ENCODE measurements at places on chromosomes 2 and 18. TPM values are rescaled to one million over a fixed set of nuclear protein-coding genes. Genes with fewer than 3 reads are reported as not detected.
A peak's percentile ranks its signal among the peaks of the same experiment; 100 is the strongest.

DNA sequence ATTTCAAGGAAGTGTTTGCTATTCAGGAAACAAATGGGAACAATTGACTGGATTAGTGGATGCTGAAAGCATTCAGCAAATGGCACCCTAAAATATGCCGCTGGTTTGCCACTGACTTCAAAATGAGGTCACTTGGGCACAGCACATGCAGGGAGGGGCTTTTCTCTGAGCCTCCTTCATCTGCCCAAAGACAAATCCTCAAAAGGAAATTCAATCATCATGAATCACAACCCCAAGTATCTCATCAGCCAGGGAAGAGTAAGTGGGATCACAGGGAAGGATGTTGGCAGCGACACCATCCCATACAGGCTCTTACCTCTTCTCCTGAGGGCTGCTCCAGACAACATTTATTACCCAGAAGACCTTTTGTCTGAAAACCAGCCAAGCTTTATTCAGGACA, 14.4 kb upstream of the SP140L start:
- H3K4me1 ChIP-seq: peaks cover 4% of the 10 kb centered on the region
- H3K27ac ChIP-seq: no peak overlapping the region
- no peaks in the 10 kb centered on the region for H3K36me3 ChIP-seq
- no peak for DNase-seq

DNA sequence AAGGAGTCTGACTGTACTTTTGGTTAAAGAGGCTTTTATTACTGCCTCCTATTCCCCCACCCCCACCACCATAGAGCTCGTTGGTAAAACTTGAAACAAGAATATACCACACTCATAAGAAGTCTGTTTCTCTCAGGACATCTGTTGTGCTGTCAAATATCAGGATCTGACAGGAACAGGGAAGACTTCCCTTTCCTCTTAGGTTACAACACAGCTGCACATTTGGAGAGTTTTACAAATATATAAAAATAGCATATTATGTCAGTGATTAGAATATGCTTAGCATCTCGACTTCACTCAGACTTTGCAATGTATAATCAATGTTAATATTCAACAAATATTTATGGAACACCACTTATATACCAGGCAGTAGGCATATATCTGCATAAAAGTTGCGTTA, 439.6 kb upstream of the REG3G start:
- no peaks in the 10 kb centered on the region for H3K4me1 ChIP-seq
- H3K27ac ChIP-seq: no peak overlapping the region
- H3K4me3 ChIP-seq: no peak overlapping the region
- DNase-seq: no peak
- H3K27me3 ChIP-seq: no peaks in the 10 kb centered on the region

The IL36A gene
- not detected for total RNA-seq

DNA sequence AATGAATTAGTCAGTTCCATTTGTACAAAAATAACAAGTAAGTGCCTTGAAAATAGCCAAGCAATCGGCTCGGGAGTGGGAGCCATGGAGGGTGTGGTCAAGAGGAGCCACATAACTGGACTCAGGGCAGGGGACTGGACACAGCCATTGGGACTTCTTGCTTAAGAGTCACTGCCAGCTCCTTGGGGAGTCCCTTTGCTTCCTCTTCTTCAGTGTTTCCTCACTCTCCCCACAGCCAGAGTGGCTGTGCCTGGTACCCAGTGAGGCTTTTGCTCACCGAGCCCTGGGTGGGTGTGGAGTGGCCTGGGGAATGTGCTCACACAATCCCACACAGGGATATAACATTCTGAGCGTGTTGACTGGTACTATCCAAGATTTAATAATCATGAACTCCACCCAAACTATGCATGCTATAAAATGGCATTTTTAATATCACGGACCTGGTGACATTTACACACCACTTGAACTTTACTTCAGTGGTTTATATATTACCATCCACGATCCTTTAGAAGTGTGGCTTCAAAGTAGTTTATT, 94.6 kb downstream of the PTGR3 start:
- no peak for DNase-seq
- H3K27ac ChIP-seq: no peak overlapping the region
- no peaks in the 10 kb centered on the region for H3K36me3 ChIP-seq
- H3K4me1 ChIP-seq: no peaks in the 10 kb centered on the region
- no peak overlapping the region for H3K4me3 ChIP-seq

DNA sequence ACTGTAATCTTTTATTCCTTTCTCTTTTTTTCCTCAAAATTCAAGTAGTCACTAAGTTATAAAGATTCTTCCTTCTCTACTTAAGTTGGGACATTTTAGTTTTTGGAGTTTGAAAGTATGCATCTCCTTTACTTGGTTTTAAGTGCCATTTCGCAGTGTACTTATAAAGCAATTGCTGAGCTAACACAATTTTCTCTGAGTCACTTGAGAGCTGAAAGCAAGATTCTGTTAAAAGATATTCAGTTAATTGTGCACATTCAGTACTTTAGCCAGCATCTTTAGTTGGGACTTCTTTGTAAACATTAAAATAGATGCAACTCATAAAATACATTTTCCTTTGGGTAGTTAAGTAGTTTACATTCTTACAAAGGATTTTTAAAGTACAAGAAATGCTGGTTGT, 136.0 kb downstream of the GFPT1 start:
- H3K27me3 ChIP-seq: no peaks in the 10 kb centered on the region
- H3K4me1 ChIP-seq: no peaks in the 10 kb centered on the region
- peaks cover 20% of the 10 kb centered on the region for H3K36me3 ChIP-seq
- no peak for DNase-seq
- H3K27ac ChIP-seq: no peak overlapping the region

The IL18R1 gene
- 7.5 TPM for total RNA-seq

GRCh38 chr2:24181849-24182248, 7.0 kb downstream of the FAM228A start:
- H3K4me3 ChIP-seq: no peak overlapping the region
- H3K27ac ChIP-seq: no peak overlapping the region
- DNase-seq: no peak

DNA sequence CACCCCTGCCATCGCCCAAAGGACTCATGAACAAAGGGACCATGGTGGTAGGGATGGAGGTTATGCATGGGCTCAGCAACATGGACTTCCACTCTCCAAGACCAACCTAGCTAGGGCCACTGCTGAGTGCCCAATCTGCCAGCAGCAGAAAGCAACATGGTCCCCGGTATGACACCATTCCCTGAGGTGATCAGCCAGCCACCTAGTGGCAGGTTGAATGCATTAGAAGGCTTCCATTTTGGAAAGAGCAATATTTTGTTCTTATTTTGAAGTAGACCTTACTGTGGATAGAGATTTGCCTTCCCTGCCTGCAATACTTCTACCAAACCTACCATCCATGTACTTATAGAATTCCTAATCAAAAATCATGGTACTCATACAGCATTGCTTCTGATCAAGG, 99.8 kb downstream of the METTL4 start:
- no peaks in the 10 kb centered on the region for H3K4me1 ChIP-seq
- DNase-seq: no peak
- H3K27ac ChIP-seq: no peak overlapping the region
- no peaks in the 10 kb centered on the region for H3K36me3 ChIP-seq

GRCh38 chr2:45329045-45329677, 281.9 kb downstream of the SRBD1 start:
- no peak overlapping the region for H3K4me3 ChIP-seq
- DNase-seq: peak; percentile 38
- H3K4me1 ChIP-seq: peaks cover 4% of the 10 kb centered on the region

- H3K27ac ChIP-seq: no peak overlapping the region
- no peaks in the 10 kb centered on the region for H3K27me3 ChIP-seq
- no peak overlapping the region for H3K4me3 ChIP-seq
- no peaks in the 10 kb centered on the region for H3K4me1 ChIP-seq
- DNase-seq: no peak
- no peaks in the 10 kb centered on the region for H3K36me3 ChIP-seq
Observed at GRCh38 chr2:158412206-158412605, 44.3 kb downstream of the CCDC148 start.

DNA sequence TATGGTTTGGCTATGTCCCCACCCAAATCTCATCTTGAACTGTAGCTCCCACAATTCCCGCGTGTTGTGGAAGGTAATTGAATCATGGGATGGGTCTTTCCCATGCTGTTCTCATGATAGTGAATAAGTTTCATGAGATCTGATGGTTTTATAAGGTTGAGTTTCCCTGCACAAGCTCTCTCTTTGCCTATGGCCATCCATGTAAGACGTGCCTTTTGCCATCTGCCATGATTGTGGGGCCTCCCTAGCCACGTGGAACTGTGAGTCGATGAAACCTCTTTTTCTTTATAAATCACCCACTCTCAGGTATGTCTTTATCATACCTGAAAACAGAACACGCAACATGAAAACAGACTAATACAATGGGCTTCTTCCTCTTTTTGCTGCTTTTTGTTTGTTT, 11.2 kb upstream of the C1D start:
- no peaks in the 10 kb centered on the region for H3K4me1 ChIP-seq
- no peak overlapping the region for H3K27ac ChIP-seq
- H3K27me3 ChIP-seq: peaks cover 5% of the 10 kb centered on the region
- no peak overlapping the region for H3K4me3 ChIP-seq

DNA sequence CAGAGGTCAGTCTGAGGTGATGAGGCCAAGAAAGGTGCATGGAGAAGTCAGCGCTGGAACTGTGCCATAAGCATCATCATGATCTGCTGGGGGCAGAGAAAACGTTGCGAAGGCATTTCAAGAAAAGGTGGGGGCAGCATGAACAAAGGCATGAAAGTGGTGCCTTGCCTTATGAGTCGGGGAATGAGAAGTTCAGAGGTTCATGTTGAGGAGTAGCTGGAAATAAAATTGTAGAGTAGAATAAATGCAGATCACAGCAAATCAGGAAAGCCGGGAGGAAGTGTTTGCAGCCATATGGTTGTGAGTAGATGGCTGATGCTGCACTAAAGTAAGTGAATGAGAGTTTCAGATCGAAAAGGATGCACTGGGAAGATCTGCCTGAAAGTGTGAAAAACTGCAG, 72.1 kb upstream of the ARL5A start:
- no peaks in the 10 kb centered on the region for H3K27me3 ChIP-seq
- no peak overlapping the region for H3K4me3 ChIP-seq
- no peak overlapping the region for H3K27ac ChIP-seq
- no peaks in the 10 kb centered on the region for H3K36me3 ChIP-seq

DNA sequence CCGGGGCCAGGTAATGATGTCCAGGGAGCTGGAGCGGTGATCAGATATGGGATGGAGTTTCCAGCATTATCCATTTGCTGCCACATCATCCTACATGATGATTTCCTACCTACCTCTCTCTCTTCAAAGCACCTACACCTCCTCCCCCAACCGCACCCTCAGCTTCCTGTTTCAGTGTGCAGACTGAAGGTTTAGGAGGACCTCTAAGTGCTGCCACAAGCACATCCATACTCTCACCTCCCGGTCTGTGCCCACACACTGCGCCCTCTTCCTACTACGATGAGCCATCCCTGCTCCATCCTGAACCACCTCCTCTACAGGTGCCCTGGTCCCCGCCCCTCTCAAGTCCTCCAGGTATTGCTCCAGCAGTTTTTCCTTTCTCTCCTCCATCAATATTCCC, 123.7 kb downstream of the ALPK2 start:
- H3K27me3 ChIP-seq: no peaks in the 10 kb centered on the region
- no peak overlapping the region for H3K4me3 ChIP-seq
- H3K27ac ChIP-seq: no peak overlapping the region

- no peak overlapping the region for H3K4me3 ChIP-seq
- no peak for DNase-seq
- H3K36me3 ChIP-seq: no peaks in the 10 kb centered on the region
- H3K27me3 ChIP-seq: no peaks in the 10 kb centered on the region
- H3K4me1 ChIP-seq: no peaks in the 10 kb centered on the region
Observed at GRCh38 chr2:102591491-102592045, 27.8 kb upstream of the SLC9A2 start.

DNA sequence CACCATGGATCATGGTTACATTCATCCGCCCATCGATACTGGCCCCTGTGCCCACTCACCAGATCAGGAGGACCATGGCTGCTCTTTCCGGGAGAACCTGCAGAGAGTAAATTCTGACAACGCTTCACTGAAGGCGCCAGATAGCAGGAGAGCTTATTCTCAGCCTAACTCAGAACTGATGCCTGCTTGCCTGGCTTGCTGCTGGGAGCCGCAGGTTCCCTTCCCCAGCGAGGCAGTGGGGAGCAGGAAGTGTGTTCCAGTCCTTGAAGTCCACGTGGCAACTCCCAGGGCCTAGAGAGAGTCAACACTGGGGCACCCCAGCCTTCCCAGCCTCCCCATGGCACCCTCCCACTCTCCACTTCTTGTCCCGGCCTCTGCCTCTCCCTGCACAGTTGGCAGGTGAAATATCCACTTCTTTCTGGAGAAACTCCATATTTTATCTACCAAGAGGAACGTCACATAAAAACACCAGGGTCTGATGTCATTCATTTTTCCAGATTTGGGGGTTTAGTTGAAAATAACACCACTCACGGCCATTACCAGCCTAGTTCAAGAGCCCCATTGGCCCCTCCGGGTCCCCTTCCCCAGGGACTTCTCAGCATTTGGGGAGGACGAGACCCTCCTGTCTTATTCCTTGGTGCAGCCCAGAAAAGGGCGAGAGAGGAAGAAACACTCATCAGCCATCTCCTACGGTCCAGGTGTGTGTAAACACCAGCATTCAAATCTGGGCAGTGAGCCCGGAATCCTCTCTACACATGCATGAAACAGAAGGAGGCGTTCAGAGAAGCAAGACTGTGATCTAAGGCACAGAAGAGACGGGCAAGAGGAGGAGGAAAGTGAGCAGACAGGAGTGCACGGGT, 3.5 kb upstream of the TUBB6 start:
- H3K4me3 ChIP-seq: no peak overlapping the region
- peaks cover 22% of the 10 kb centered on the region for H3K4me1 ChIP-seq
- DNase-seq: no peak
- H3K27me3 ChIP-seq: no peaks in the 10 kb centered on the region
- H3K36me3 ChIP-seq: no peaks in the 10 kb centered on the region

DNA sequence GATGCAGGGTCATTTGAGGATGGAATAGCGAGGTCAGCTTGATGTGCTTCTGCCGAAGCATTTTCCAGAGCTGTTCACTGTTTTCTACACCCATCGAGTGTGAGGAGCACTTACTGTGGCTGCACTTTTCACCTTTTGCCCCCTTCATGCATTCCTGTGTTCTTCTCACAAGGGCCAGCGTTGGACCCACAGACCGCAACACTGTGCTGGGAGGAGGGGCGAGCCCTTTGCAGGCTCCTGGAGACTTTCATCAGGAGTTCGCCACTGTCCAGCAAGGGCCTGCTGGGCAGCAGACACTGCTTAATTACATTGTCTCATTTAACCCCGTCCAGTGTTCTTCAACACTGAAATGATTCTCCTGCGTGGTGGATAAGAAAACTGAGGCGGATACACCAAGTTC, 29.9 kb downstream of the CYP26B1 start:
- H3K36me3 ChIP-seq: no peaks in the 10 kb centered on the region
- no peak overlapping the region for H3K4me3 ChIP-seq
- no peak overlapping the region for H3K27ac ChIP-seq
- peaks cover 2% of the 10 kb centered on the region for H3K4me1 ChIP-seq

DNA sequence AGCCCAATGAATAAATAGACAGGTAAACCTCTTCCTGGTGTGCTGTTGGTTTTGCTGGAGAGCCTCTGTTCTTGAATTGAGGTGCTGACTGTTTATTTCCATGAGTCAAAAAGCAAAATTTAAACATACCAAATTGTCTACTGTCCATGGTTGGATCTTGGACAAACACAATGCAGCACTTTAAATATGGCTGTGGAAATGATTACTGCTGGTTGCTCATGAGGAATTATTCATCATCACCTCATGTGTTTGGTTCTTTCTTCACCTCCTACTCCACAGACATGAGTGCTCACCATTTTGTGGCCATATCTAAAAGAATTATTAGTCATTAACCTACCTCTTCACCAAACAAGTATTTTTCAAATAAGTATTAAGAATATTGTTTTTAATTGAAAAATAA, 85.3 kb upstream of the GALNT5 start:
- H3K4me1 ChIP-seq: no peaks in the 10 kb centered on the region
- DNase-seq: no peak
- no peaks in the 10 kb centered on the region for H3K36me3 ChIP-seq
- H3K4me3 ChIP-seq: no peak overlapping the region
